ENCODE measurements at places on chromosomes 11 and 22. TPM values are rescaled to one million over a fixed set of nuclear protein-coding genes. Genes with fewer than 3 reads are reported as not detected.

DNA sequence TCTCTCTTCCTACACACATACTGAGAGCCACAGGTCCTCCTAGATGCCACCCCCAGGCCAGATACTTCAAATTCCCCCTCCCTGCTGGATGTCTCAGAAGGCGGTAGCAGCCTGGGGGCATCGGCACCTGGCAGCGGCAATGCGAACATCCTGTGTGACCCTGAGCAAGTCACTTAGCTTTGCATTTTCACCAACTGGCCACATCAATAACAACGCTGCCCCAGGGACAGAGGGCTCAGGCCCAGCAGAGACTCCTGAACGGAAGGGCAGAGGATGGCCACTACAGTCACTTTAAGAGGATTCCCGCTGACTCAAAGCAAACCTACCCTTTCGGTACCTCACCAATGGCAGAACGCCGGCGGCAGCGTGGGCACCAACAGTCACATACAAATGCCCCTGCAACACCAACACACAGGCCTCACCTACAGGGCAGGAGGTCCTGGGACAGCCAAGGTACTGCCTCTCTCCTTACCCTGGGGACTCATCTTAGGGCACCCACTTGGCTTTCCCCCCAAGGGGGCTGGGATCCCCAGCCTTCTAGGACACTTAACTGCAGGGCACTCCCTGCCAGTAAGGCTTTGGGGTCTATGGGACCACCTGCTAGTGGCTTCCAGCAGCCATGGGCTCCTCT is 1.6 kb downstream of the LMO1 start:
- no peak for DNase-seq

DNA sequence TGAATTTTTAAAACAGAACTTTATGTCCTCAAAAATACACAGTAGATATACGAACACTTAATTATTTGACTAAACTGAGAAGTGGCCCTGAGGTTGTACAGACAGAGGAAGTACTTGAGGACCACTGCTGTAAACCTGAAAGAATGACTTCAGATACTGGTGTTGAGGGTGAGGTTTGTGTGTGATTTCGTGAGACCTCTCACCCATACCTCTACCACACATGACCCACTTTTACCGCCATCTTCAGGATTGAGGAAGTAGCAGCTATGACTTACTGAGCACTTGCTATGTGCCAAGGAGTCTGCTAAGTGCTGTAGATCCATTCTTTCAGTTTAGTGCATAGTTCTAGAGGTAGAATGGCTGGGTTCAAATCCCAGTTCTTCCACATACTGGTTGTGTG is 21.9 kb downstream of the MMP13 start:
- DNase-seq = no peak

GRCh38 chr22:29877620-29878019 is 5.4 kb upstream of the MTMR3 start:
- no peak for DNase-seq

DNA sequence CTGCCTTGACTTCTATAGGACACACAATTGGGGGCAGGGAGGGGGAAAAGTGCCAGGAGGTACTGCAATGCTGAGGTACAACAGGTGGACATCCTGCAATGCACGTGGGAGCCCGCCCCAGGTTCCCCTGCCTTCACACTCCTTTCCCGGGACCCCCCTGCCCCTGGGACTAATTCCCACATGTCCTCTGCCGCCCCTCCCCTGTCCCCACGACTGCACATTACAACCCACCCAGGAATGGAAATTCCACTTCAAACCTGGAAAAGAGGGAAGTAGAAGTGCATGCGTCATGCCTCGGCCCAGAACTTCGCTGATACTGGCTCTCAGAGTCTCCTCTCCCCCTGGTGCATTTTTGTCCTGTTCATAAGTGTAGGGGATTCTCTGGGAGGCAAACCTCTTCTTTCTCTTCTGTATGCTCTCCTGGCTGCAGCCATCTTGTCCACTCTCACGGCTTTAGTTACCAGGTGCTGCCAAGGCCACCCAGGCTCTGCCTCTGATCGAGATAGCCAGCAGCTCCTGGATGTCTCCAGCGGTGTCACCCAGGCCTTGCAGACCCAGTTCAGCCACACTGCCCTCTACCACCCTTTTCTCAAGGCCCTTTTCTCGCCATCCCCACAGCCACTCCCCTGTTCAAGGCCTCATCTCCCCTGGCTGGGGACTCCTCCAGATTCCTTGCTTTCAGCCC is 43.7 kb downstream of the GDPD5 start:
- DNase-seq = no peak

GRCh38 chr11:117544130-117544800 is 216.6 kb downstream of the CEP164 start:
- no peak for DNase-seq

- DNase-seq = no peak
Observed at GRCh38 chr22:31935961-31936635, 8.2 kb upstream of the YWHAH start.

DNA sequence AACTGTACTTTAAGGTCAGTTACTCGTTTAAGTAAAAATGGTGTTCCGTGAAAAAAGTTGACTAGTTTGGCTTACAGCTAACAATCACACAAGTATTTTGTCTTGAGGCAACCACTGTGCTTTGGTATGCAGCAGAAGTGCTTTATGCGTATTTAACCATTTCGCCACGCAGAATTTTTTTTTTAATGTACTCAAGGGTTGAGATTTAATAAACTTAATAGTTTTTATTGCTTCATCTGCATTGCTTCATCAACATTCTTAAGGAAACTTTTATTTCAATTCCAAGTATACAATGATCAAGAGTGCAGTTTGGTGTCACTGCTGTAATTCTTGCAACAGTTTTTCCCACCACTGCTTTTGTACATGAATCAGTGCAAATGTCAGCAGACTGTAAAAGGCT is 66.4 kb downstream of the ZNRF3 start:
- DNase-seq = no peak

DNA sequence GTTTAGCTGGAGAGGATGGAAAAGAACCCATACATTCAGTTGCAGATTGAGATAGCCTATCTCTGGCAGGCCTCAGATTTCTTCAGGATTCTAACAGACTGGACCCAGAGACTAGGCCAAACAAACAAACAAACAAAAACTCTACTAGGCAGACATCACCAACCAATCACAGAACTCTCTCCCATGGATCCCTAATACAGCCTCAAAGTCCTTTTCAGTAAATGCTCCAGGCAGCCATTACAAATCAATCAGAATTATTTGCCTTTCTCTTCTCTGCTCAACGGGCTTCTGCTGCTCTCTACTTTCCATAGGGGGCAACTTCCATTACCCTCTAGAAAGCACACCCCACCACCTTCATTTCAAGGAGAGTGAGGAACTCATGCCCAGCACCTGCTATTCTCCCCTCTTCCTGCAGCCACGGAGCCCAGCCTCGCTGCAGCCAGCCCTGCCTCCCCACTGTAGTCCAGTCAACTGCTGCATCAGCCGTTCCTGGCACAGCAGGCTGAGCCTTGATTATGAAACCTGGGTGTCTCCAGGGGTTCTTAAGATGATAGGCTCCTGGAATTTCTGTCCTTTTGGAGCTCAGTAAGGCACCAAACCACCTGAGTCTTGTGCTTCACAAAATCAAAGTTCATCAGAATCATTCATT is 19.0 kb upstream of the SMIM35 start:
- DNase-seq = no peak

- no peak for DNase-seq
Observed at GRCh38 chr11:120329556-120329955, 4.5 kb downstream of the TLCD5 start.

GRCh38 chr11:95788921-95789505 is 569 bp downstream of the FAM76B start:
- DNase-seq = peak; percentile 72

- no peak for DNase-seq
Observed at GRCh38 chr11:2348986-2349385, 28.1 kb upstream of the CD81 start.

DNA sequence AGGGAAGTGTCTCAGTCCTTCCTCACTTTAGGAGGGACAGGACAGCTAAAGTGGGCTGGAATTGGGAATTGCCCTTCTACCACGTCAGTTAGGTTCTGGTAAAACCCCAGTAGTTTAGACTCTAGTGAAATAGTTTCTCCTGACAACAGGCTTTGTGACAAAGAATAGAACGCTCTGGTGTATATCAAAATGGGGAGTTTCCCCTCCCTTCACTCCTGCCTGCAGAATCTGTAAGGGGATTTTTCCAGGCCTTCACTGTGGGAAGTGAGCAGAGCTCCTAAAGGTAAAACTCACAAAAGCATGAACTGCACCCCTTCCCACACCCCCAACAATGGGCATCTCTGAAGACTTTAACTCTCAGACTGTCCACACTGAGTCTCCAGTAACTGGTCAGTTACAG is 460.9 kb upstream of the LRRC4C start:
- no peak for DNase-seq

- DNase-seq = peak; percentile 19
Observed at GRCh38 chr11:113874581-113875233, 665 bp downstream of the USP28 start.

DNA sequence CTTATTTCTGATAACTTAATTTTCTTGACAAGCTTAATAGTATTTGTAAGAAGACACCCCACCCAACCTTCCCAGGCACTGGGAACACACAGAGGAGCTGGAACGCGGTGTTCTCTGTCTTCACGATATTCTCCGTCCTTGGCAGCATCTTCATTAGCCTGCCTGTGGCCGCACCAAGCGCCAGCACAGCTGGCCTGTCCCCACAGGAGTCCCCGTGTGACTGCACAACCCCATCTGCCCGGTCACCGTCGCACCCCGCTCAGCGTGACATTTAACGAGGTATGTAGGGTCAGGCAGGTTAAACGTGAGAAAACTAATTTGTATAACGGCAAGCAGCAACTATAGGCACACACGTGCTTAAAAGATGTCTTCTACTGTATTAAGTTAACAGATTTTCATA is 293.3 kb downstream of the BRD1 start:
- DNase-seq = peak; percentile 52

GRCh38 chr11:104803776-104804175 is 94.5 kb downstream of the CASP12 start:
- no peak for DNase-seq

- DNase-seq = no peak
Observed at GRCh38 chr11:83847467-83848034, 561.4 kb upstream of the CCDC90B start.

DNA sequence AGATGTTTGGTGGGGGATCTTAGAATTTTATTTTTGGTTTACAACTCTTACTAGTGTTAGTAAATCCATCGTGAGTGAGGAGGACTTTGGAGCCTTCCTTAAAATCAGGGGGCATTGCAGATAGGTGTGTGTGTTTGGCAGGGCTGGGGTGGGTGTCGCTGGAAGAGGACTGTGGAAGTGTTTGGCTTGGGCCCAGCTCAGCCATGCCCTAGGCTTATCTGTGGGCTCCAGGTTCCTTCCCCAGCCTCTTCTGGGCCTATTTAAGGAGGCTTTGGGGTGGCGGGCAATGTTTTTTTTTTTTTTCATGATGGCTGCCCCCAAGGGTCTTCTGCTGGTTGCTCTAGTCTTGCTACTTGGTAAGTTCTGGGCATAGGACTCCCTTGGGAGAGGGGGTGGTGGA is 22.1 kb downstream of the MTFP1 start:
- DNase-seq = no peak

DNA sequence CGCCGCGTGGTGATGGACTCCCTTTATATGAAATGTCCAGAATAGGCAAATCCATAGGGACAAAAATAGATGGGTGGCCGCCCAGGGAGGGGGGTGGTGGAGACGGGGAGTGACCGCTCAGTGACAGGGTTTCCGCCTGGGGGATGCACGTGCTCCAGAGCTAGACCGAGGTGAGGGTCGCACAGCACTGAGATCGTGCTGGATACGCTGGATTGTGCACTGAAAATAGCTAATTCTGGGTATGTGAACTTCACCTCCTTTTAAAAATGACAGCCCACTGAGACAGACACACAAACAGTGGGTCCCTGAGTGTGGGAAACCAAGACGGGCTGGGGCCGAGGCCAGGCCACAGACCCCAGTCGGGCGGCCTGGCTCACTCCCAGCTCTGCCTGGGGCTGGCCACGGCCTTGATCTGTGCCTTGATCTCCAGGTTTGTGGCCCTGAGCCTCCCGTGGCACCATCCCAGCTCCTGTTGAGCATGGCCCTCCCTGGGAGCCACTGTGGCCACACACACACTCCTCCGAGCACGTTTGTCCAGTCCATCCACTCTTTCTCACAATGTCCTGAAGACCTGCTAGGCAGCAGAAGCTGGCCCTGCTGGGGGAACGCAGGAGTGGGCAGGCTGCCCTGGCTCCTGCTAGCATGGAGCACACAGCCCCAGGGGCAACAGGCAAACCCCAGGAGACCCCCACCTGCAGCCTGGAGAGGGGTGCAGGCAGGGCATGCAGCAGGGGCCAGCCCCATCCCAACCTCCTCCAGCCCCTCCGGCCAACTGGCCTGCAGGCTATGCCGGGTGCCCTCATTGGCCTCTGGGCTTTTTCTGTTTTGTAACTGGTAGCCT is 41.0 kb upstream of the TH start:
- DNase-seq = no peak

DNA sequence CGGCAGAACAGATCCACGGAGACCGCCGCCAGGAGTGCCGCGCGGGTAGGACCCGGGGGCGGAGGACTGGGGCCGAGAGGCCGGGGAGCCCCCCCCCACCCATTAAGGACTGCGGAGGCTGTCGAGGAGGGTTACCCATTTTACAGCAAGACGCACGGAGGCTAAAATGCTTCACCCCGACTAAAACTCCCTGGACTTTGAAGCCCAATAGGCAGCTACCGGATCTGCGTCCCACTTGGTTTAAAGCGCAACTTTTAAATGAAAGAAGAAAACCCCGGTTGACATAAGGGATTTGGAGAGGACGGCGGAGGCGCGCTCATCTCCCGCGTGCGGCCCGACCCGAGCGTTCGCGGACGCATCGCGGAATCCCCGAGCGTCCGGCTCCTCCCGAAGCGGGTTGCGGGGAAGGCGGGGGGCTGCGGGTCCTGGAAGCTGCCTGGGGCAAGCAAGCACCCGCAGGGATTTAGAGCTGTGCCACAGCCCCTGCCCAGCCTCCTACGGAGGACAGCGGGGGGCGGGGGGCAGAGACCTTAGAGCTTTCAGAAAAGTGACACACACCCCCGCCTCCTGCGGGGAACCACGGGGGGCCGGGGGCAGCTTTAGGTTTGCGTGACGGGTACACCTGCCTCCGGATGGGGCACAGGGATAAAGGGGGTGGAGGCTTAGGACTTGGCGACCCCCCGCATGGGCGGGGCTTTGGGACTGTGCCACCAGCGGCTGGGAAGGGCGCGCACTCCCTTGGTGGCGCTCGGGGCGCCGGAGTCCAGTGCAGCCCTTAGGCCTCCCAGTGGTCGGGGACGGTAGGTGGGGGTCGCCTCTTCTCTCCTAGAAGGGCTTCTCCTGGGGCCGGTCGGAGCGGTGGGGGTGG is 760 bp upstream of the CELSR1 start:
- peak; percentile 44 for DNase-seq

- DNase-seq = peak; percentile 50
Observed at GRCh38 chr22:19178065-19178656, 375 bp downstream of the SLC25A1 start.

The NOX4 gene
- 2.1 TPM for polyA plus RNA-seq

The TTC9C gene
- polyA plus RNA-seq = 52.9 TPM

The ME3 gene
- 11.1 TPM for polyA plus RNA-seq

The SLCO2B1 gene
- 21.9 TPM for polyA plus RNA-seq

The CD3D gene
- not detected for polyA plus RNA-seq

The ZNF214 gene
- 1.2 TPM for polyA plus RNA-seq

The REXO2 gene
- polyA plus RNA-seq = 24.1 TPM

The PRRG4 gene
- polyA plus RNA-seq = 0.90 TPM

The MAJIN gene
- not detected for polyA plus RNA-seq

The DTX4 gene
- polyA plus RNA-seq = 5.2 TPM

Data from brain (organoid and tissue), 16 donors.